Esophagus mucosa (tissue), 1 donor: ENCODE measurements at places on chromosomes 6 and 20. TPM values are rescaled to one million over a fixed set of nuclear protein-coding genes. Genes with fewer than 3 reads are reported as not detected.

DNA sequence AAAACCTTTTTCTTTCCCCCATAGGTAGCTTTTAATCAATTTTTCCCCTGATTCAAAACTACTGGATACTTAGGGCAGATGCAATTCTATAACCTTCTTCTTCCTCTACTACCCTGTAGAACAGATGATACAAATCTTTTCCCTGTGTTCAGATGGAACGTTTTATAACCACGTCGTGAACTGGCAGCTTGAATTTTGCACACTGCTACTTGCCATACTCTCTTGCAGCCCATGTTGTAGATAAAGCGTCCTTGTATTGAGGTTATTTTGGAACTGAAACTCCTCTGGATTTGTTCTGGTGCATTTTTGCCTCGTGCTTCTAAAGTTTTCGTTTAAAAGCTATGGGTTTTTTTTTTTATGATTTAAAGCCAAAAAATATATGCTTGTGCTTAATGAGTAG lies 440.2 kb downstream of the RFPL4B start:
- ATAC-seq: no peak

- ATAC-seq: no peak
These were observed 54.8 kb downstream of the CEP43 start for GRCh38 chr6:167053895-167054530.

GRCh38 chr6:36924131-36924530 lies 30.4 kb upstream of the PI16 start:
- no peak for ATAC-seq

GRCh38 chr6:110137924-110138887 lies 41.3 kb downstream of the WASF1 start:
- no peak for ATAC-seq

The RRAGD gene
- 40.4 TPM for total RNA-seq

The TTI1 gene
- total RNA-seq: 8.1 TPM

DNA sequence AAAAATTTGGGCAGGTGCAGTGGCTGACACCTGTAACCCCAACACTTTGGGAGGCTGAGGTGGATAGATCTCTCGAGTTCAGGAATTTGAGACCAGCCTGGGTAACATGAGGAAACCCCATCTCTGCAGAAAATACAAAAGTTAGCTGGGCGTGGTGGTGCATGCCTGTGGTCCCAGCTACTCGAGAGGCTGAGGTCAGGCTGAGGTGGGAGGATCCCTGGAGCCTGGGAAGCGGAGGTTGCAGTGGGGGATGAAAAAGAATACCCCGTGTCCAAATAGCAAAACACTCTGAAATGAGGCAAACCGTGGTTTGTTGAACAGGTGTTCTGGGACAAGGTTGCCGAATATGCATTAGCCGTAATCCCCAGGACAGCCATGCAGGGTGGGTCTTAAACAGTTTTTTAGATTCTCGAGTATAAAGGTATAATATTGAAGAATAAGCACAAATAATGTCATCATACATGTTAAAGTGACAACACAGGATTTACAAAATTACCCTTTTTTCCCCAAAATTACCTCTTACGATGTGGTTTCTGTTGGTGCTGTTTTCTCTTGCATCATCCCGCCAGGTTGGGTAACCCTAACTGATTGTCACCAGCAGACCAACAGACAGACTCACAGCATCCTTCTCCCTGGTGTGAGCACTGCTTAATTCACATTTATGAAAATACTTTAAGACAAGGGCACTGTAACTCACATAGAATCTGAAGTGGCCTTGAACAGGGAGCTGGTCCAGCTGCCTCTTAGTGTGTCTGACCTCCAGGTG lies 9.1 kb downstream of the DNAJC5 start:
- no peak for ATAC-seq

The TINAG gene
- total RNA-seq: not detected

- ATAC-seq: no peak
These were observed 33.2 kb upstream of the TFAP2C start for GRCh38 chr20:56595746-56596475.

DNA sequence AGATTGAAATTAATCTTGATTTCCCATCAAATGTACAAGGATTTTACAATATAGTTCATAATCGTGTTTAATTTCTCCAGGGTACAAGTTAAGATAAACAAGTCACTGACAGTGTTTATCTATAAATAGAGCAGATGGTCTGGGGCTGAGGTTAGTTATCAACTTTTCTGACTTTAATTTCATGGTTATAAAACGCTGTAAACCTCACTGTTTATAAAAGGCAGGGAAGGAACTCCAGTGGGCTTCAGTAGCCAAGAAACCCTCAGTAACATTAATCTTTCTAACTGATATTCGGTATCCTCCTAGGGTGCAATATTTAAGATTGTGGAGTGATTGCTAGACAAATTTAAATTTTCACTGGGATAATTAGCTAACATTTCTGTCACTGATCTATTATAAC lies 68.6 kb downstream of the GFRAL start:
- ATAC-seq: no peak

DNA sequence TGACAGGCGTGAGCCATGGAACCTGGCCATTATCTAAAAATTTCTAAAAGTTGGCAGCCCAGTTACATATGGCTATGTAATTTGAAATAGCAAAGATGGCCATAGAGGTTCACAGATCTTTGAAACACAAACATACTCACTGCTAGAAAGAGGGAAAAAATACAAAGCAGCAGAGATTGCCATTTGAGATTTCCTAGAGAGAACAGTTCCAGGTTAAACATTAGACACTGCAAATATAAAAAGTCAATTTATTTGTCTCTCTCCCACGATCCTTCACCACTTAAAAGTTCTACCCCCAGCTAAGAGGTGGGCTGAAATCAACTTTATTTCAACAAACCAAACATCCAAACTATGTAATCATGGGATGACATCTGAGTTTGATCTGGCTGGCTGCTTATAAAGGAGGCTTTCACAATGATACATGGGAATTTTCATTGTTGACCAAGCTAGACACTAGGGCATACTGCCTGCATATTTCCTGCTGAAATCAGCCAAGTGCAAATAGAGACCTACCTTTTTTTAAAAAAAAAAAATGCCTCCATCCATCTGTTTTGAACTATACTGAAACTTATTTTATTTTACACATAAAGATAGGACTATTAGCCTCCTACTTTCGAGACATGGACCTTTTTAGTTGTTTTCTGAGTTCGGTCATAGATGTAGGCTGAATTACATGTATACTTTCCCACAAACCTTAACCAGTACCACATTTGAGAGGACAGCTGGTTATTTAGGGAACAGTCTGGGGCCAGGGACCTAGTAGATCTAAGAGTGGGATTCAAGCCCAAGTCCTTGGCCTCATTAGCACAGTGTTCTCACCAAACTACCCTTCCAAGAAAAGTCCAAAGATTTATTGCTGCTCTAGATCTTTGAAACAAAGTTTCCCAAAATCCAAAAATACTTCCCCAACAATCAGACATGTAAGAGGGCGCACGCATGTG lies 16.6 kb downstream of the DCDC2 start:
- ATAC-seq: no peak

The HBS1L gene
- total RNA-seq: 47.0 TPM

- no peak for ATAC-seq
These were observed 31.3 kb downstream of the GPRC6A start for GRCh38 chr6:116797585-116797984.

DNA sequence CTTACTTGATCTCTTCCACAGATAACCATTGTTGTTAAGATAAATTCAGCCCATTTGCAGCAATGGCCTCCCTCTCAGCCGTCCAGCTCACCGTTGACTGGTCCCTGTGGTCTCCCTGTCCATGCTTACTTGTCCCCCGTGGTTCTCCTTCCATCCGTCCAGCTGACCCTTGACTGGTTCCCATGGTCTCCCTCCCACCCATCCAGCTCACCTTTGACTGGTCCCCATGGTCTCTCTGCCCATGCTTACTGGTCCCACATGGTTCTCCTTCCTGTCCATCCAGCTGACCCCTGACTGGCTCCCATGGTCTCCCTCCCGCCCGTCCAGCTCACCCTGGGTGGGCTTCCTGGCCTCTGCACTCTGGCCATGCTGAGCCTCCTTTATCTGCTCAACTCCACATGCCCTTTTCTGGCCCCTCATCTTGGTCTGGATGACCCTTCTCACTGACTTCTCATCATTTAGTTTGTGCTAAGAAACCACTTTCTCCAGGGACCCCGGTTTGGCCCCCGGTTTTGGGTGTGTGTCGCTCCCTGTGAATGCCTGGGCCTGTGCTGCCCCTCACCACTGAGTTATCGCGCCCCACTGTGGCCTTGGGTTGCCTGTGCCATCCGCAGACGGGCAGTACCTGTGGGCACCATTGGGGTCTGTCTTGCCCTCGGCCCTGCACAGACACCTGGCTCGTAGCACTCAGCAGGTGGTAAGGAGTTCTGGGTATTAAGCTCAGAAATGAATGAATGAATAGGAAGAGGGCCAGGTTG lies 146.4 kb downstream of the ERMARD start:
- ATAC-seq: no peak

- no peak for ATAC-seq
These were observed 59.6 kb upstream of the SDHAF4 start for GRCh38 chr6:70507161-70507560.

The LHFPL5 gene
- not detected for total RNA-seq
